Panc1 (cell line): ENCODE measurements at places on chromosomes 4 and X.

- no peak for DNase-seq
These were observed 159.5 kb downstream of the PPP3CA start for GRCh38 chr4:101187841-101188240.

GRCh38 chr4:3436798-3437581 is 4.8 kb upstream of the HGFAC start:
- DNase-seq = no peak

GRCh38 chrX:108165383-108166111 is 74.0 kb downstream of the ATG4A start:
- peak; percentile 10 for DNase-seq

- DNase-seq = no peak
These were observed 4.1 kb downstream of the RASGEF1B start for GRCh38 chr4:81467672-81467964.

DNA sequence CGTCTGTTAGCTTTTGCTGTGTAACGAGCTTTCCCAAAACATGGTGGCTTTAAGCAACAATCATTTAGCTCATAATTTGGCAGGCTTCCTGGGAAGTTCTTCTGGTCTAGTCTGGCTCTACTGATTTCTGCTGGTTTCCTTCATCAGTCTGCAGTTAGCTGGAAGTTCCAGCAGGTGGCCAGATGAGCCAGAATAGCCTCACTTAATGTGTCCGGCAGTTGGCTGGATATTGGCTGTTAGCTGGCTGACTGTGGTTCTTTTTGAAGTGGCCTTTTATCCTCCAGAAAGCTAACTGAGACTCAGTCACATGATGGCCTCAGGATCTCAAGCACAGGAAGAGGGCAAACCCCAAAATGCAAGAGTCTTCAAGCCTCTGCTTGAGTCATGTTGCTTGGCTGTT is 34.9 kb downstream of the FTHL17 start:
- peak; percentile 27 for DNase-seq

DNA sequence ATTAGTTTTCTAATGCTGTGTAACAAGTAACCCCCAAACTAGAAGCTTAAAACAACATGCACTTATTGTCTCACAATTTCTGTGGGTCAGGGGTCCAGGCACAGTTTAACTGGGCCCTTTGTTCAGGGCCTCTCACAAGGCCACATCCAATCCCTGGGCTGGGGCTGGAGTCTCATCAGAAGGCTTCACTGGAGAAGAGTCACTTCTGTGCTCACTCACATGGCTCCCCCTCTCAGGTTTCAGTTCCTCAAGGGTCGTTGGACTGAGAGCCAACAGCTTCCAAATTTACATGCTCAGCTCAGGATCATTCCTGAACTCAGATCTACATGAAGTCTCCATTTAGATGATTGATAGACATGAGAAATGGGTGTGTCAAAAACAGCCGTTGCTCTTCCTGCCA is 77.1 kb downstream of the EVC start:
- DNase-seq = no peak

- DNase-seq = no peak
These were observed 52.6 kb downstream of the RNF150 start for GRCh38 chr4:141080668-141081067.

DNA sequence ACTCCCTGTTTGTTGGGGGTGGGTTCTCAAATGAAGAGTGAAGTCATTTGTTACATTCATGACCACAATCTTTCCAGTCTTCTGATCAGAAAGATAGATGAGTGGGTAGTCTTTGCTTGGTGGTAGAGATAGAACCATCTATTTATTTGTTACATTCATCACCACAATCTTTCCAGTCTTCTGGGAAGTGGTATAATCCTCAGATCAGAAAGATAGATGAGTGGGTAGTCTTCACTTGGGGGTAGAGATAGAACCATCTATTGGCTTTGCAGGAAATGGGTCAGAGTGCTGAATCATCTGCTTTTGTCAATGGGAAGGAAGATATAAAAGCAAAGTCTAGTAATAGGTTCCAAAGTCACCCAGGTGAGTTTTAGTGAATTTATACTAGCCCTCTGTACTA is 64.2 kb upstream of the EPGN start:
- no peak for DNase-seq

GRCh38 chr4:114306946-114307345 is 291.7 kb upstream of the UGT8 start:
- no peak for DNase-seq

- DNase-seq = no peak
These were observed 21.5 kb downstream of the ADRA2C start for GRCh38 chr4:3787489-3788365.
